ENCODE measurements at places on chromosomes 13 and 19.

DNA sequence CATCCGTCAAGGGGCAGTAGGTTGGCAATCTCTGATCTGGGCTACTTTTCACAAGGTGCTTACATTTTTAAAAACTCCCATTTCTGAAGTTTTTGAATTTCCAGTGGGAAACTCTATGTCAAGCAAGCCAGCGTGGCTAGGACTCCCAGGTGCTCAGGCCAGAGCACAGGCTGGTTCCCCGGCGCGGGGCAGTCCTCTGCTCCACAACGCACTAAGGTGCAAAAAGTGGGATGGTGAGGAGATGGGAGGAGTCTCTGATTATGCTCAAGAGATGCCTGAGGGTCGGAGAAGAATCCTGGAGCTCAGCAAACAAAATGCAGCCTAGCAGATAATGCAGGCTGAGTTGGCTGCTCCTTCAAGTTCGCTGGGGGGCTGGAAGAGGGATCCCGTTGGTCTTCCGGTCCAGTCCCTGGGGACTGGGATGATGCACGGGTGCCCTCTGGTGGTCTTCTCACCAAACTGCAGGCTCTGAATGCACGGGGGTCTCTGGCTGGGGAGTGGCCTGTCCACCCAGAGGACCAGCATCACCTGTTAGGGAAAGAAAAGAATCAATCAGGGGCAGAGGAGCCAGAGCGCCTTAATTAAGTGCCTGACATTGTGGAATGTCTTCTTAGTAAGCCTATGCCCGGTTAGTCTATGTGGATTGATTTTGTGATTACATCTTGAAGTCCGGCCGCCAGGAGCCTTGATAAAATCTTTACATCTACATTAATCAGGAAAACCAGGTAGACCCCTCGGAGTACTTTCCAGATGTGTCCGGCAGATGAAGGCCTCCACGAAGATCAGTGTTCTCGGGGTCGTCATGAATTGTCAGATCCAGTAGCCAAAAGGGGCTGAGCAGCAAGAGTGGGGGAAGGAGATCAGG lies 244.4 kb upstream of the MAB21L1 start:
- DNase-seq: peak; percentile 62

DNA sequence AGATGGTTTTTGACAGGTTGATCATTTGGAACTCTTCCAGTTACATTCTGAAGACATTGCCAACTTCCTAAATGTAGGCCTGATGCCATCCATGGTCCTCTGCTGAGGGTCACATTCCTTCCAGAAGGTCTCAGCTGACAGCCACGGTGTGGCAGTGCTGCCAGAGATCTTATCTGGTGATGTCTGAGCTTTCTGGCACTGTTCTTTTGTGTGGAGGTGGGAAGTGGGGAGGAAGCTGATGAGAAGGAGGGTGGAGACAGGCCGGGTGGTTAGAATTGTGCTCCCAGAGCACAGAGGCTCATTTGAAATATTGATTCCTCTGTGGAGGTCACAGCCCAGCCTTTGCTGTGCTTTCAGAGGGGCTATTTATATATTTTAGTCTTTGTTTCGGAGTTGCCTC lies 16.1 kb upstream of the MTIF3 start:
- DNase-seq: no peak

GRCh38 chr13:41056826-41057711 lies 4.2 kb upstream of the WBP4 start:
- no peak for DNase-seq

GRCh38 chr19:1618157-1619093 lies 13.2 kb upstream of the UQCR11 start:
- peak; percentile 18 for DNase-seq

- DNase-seq: no peak
Observed at GRCh38 chr13:110886870-110887596, 27.8 kb downstream of the ANKRD10 start.
